Activated T-helper 1 cell treated with anti-CD3 and anti-CD28 coated beads, Interleukin-12 subunit alpha, Interleukin-12 subunit beta, Interleukin-2, Interleukin-4 antibody, amounts not matched to agents 30 ng/mL and 10 ng/mL and 1 ng/mL, durations not matched to agents 14 hours and 24 hours and 36 hours (primary cell): ENCODE measurements at places on chromosomes 12 and 14.

DNA sequence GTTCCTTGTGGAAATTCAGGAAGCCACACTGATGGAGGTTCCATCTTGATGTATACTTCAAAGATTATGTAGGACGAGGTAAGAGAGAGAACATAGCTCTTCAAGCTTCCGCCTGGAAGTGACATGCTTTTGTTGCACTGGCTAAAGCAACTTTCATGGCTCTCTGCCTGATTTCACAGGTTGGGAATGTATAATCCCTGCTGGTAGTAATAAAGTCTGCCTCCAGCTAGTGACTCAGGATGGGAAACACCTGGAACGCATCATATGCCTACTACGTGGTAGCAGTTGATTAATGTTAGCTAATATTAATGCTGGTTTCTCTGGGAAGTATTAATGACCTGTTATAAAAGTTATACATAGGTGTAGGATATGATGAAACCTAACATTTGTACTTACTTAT is 71.1 kb downstream of the PELI2 start:
- DNase-seq = no peak

GRCh38 chr12:28413460-28414109 is 223.3 kb downstream of the CCDC91 start:
- DNase-seq = no peak

DNA sequence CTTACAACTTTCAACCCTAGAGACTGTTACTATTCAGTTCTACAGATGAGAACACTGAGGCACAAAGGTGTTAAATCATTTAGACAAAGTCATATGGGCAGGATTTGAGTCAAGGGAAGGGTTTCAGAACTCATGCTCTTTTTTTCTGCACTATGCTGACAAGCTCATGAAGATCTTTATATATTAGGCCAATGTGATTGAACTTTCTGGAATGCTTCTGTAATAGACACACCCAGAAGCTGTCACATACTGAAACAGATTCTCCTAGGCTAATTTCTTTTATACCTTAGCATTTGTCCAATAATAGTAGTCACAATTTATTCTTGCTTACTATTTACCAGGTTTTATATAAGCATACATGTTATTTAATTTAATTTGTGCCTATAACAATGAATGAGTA is 164.0 kb downstream of the ALG10B start:
- DNase-seq = no peak

- no peak for DNase-seq
Observed at GRCh38 chr12:6069437-6070093, 54.9 kb downstream of the VWF start.

DNA sequence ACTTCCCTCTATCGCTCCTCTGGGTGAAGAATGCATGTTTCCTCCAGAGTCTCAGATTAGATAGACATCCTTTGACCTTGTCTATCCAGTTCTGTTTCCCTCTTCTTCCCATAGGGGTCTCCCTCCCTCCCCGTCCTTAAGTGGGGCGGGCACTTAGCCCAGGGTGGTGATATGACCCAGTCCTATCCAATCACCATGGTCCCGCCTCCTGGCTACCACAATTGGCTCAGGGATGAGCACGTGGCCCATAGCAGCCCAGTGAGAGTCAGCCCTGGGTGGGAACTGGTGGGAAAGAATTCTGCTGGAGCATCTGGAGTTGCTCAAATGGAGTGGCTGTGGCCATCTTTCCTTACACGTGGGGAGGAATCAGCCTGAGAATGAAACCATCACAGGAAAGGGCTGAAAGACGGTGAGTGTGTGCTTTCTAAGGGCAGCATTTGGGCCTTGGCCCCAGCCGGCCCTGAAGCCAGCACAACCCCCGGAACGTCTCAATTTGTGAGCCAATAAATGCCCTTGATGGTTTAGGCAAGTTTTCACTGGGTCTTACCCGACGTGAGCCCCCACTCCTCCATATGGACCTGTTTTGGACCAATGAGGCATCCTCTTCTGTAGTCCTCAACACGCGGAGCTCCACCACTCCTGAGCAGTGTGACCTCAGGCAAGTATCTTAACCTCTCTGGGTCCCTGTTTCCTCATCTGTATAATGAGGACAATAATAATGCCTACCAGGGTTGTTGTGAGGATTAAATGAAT is 14.4 kb upstream of the MLXIP start:
- DNase-seq = no peak

GRCh38 chr14:77458249-77458950 is 507 bp downstream of the AHSA1 start:
- DNase-seq = peak; percentile 32

DNA sequence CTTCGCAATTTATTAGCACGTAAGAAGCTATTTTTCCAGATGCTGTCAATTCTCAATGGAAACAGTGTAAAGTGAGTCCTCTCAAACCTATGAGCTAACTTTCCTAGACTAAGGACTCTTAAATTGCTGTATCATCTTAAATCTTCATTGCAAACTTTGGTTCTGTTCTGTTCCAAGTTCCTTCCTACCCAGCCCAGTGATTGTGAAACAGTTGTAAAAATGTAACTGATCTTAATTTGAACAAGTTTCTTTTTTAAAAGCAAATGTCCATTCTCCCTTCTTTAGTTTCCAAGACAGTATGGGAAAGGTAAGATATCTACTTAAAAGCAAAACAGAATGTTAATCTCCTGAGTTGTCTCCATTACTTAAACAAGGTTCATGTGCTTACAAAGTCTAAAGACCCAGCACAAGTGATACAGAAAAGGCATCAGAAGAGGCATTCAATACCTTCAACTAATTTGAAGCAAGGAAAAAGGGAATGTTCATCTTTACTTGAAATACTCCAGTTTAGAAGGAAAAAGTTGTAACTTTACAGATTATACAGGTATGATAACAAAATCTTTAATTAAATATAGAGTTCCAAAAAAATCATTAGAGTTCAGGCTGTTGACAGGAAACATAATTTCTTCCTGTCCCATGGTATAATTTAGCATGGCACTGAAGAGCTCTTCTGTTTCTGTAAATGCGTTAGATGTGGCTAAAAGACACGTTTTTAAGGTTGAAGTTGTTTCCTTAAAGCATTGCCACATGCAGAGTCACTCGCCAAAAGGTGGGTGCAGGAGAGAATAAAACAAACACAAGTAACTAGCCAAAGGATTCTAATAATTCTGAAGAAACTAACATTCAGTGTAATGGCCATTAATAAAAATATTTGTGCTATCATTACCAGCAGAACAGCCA is 101.5 kb upstream of the USP15 start:
- no peak for DNase-seq

- no peak for DNase-seq
Observed at GRCh38 chr12:93904124-93904523, 226.9 kb downstream of the CRADD start.

DNA sequence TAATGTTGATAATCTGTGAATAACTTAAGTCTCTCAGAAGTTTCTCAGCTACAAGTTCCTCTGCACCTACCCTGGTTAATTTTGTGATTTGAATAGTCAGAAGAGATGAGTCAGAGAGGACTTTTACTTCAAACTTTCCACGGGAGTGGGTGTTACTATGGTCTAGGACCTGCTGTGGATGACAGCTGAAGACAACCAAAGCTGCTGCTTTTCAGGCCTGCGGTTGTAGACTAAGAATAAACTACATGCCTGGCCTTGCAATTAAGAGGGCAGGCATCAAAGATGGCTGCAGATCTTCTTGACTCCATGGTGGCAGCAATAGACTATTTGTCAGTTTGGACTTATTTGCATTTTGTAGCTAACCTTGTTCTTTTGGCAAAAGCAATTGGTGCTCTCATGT is 227.1 kb upstream of the KRR1 start:
- peak; percentile 9 for DNase-seq

DNA sequence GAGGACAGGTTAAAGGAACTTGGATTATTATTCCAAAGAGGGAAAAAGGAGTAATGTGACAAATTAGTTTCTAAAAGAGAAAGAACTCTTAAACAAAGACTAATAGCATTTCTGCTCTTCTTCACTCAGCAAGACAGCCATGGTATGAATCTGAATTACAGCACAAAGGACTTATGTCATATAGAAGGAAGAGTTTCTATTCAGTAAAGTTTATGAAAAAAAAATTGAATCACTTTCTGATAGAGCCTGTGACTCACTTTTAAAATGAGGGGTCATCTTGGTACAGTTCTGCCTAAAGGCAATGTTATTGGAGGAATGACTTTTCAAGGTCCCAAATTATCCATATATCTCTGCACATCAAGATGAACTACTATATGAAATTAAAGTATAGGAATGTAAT is 101.7 kb downstream of the DUSP6 start:
- DNase-seq = no peak

GRCh38 chr14:101019541-101019940 is 116.0 kb upstream of the RTL1 start:
- no peak for DNase-seq

- DNase-seq = no peak
Observed at GRCh38 chr14:34049790-34050189, 98.9 kb upstream of the EGLN3 start.

DNA sequence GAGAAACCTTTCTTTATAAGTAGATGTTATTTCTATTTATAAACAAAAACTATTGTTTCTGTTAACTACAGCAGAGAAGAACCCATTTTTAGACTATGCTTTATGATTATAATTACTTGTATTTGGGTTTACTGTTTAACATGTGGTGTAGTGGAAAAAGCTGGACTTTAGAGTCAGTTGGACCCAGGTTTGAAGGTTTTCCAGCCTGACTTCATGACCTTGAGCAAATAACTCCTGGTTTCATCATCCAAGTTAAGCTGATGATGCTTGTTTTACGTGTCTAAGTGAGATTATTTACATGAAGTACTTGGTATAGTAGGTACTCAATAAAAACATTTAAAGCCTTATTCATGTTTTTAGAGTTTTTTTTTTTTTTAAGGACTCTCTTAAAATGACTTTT is 221.8 kb upstream of the ARHGAP5 start:
- DNase-seq = no peak

DNA sequence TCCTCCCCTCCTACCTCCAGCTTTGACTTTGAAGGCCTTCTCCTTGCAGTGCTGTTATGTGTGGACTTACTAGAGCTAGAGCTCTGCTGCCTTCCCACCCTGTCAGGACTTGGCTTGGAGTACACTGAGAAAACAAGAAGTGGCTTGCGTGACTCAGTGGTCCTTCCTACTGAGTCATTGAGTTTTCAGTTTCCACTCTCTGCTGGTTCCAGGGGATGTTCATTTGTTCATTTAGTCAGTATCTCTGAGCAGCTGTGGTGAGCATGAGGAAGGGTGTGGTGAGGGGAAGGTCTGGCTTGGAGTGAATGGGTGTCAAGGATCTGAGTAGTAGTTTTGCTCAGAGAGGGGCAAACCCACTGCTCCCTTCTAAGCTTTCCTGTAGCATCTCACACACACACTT is 17.2 kb upstream of the ELK3 start:
- DNase-seq = peak; percentile 63
